ENCODE measurements at places on chromosomes 3 and 15. TPM values are rescaled to one million over a fixed set of nuclear protein-coding genes. Genes with fewer than 3 reads are reported as not detected.

SAMMSON gene
- not detected for total RNA-seq

ZNF80 gene
- not detected for total RNA-seq

ARPP21 gene
- total RNA-seq = not detected

ALDH1A3 gene
- 79.9 TPM for total RNA-seq

TRIM59 gene
- 33.0 TPM for total RNA-seq

CRELD1 gene
- total RNA-seq = 20.5 TPM

IL1RAP gene
- total RNA-seq = 4.4 TPM

DMXL2 gene
- 8.7 TPM for total RNA-seq

GOLGA6L26 gene
- not detected for total RNA-seq

SCG3 gene
- total RNA-seq = not detected

IL17RB gene
- 1.7 TPM for total RNA-seq

CATSPER2 gene
- total RNA-seq = 0.17 TPM

LIPC gene
- 12.9 TPM for total RNA-seq

KLF15 gene
- total RNA-seq = 0.14 TPM

PRKCI gene
- 48.0 TPM for total RNA-seq

ANKUB1 gene
- total RNA-seq = not detected

PDZRN3 gene
- total RNA-seq = 0.22 TPM

ADAMTS17 gene
- 0.06 TPM for total RNA-seq

ALDH1L1 gene
- total RNA-seq = 0.06 TPM

SI gene
- total RNA-seq = not detected

SPINK8 gene
- total RNA-seq = not detected

NEK10 gene
- total RNA-seq = 0.06 TPM

ROPN1 gene
- not detected for total RNA-seq

MUC13 gene
- not detected for total RNA-seq

CNTN4 gene
- 0.14 TPM for total RNA-seq

OR5K1 gene
- not detected for total RNA-seq
